ENCODE measurements at places on chromosomes 11 and 22.

DNA sequence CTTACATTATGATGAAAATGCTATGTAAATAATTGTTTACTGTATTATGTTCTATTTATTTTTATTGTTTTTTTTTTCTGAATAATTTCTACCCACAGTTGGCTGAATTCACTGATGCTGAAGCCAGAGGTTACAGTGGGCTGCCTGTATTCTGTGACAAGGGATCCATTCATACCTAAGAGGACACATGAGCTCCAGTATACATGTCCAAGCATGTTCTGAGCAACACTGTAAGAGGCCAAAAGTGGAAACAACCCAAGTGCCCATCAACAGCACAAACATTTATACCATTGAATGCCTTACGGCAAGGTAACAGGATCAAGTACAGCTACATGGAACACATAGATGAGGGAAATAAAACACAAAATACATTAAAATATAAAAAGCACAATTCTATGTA, 1.4 kb upstream of the SRSF8 start:
- no peak for DNase-seq

- DNase-seq: no peak
Measured at GRCh38 chr22:35628732-35629131, 11.6 kb upstream of the MB start.

DNA sequence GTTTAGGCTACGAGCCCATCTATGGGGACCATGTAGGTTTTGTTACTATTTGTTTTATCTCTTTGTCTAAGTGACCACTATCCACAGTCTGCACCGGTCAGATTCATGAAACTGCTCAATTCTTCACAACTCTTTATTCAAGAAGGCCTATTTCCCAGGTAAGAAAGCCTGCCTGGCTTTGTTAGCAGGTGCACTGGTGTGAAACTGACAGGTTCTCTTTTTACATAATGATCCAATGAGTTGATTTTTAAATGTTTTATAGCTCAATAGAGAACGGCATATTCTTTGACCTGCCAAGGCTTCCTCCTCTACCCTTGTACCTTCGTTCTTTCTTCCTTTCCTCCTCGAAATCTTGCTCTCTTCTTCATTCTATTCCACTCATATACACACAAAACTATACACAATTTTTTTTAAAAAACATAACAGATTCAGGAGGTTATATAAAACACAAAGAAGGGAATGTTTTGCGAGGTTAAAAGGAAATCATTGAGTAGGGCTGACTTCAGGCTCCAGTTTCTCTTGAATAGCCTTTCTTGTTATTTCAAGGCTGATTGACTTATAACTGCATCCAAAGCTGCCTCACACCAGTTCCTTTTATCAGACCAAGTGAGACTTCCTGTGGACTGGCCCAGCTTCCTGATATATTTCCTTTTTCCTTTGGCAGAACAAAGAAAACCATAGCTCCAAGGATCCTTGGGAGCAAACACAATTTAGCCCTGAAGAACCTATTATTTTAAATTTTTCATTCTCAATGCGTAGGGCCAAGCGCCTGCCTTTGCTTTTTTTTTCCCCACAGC, 11.4 kb downstream of the FLI1 start:
- no peak for DNase-seq

GRCh38 chr22:49099496-49100124, 728.1 kb downstream of the BRD1 start:
- no peak for DNase-seq

DNA sequence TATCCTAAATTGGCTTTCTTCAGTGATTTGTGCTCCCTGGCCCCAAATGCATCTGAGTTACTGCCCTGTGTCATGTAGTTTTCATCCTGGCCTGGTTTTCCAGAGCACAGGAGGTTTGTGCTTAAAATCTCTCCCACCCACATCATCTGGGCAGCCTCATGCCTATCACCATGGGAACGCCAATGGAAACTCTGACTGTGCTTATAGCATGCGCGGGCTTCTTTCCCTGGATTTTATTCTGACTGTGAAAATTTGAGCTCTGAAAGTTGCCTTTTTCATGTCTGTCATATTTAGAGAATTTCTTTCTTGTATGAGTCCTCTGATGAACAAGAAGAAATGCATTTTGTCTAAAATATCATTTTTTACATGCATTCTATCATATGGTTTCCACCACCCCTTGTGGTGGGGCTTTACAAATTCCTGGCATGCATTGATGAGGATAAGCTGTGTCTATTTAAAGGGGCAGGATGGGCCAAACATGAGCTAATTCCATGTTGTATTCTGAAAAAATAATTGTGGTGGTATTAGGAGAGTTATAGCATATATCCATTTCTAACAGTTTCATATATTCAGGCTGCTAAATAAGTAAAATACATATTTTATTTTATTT, 55.1 kb downstream of the IRAG1 start:
- no peak for DNase-seq

DNA sequence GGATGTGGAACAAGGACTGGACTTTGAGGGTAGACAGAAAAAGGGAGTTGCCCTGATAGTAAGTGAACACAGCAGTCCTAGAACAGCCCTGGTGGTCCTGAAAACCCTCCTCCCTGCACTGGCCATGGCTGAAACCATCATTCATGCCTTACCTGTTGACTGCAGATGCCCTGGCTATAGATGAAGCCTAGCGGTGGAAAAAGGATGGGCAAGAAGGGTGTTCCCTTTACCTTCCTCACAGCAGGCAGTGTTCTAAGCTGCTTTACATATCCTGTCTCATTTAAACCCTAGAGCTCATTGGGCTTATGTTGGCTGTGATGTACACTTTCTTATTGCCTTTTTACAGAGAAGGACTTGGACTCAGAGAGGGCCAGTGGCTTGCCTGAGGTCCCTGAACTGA, 133.6 kb downstream of the C11orf91 start:
- DNase-seq: no peak
